ENCODE measurements at places on chromosomes 5 and 9.

DNA sequence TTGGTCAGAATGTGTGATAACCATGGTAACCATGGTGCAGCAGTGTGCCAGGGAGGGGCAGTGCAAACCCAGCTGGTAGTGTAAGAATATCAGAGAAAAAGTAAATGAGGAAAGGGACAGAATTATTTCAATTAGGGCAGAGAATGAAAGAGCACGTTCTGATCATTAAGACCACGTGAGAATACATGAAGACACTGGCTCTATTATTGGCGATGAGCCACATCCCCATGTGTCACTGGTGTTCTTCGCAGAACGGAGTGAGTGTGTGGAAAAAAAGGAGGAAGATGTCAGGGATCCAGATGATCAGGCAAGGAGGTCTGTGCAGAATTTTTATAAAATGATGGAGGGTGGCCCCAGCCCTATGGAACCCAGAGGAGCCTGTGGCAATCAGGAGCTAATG is 315.5 kb downstream of the SEMA5A start:
- no peak for DNase-seq

- no peak for DNase-seq
Measured at GRCh38 chr5:36300927-36301540, 668 bp downstream of the RANBP3L start.

- no peak for DNase-seq
Measured at GRCh38 chr5:141663506-141663905, 12.3 kb upstream of the FCHSD1 start.

DNA sequence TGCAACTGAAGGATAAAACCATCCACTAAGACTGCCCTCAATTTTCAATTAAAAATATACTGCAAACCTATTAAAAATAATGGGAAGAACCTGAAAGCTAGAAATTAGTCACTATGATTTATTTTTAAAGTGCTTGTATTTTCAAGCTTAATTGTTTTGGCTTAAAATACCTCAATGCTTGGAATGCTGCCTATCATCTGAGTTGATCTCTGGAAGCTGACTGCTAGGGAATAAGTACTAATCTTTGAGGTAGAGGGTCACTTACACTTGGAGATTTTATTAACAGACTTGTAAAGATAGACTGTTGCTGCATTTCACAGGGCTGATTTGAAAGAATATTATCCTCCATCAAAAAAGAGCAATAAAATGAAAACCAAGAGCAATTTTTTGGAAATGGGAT is 6.2 kb downstream of the PCSK1 start:
- DNase-seq, result no peak

Measured in heart right ventricle (tissue), 16 donors.